ENCODE measurements at places on chromosomes 3 and 15.

- no peak for DNase-seq
Measured at GRCh38 chr3:105526360-105527111, 159.8 kb downstream of the ALCAM start.

DNA sequence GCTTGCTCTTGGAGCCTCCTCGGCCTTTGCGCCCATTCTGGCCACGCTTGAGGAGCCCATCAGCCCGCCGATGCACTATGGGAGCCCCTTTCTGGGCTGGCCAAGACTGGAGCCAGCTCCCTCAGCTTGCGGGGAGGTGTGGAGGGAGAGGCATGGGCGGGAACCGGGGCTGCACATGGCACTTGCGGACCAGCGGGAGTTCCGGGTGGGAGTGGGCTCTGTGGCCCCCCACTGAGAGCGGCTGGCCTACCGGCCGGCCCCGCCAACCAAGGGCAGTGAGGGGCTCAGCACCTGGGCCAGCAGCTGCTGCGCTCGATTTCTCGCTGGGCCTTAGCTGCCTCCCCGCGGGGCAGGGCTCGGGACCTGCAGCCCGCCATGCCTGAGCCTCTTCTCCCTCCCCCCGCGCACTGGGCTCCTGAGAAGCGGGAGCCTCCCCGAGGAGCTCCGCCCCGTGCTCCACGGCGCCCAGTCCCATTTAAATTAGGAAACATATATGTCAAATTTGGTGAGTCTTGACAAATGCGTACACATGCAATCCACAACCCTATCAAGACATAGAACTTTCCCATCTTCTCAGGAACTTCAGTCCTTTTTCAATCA lies 97.6 kb upstream of the CNTN3 start:
- DNase-seq: no peak

DNA sequence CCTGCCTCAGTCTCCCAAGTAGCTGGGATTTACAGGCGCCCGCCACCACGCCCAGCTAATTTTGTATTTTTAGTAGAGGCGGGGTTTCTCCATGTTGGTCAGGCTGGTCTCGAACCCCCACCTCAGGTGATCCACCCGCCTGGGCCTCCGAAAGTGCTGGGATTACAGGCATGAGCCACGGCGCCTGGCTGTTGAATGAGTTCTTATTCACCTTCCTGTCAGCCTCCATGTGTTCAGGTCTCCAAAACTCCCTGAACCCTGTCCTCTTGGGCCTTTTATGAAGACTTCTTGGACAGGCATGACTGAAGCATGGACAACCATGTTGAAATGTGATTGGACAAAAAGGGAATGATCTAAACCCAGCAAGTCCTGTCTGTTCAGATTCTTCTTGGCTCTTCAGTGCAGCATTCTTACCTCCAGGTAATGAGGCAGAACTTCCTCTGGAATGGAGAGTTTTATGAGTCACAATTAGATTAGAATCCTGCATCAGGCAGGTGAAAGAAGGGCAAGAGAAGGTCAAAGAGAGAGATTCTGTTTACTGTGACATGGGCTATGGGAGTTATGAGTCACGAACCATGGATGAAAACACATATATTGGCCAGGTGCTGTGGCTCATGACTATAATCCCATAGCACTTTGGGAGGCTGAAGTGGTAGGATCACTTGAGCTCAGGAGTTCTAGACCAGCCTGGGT lies 23.1 kb upstream of the EIF4A2 start:
- DNase-seq: no peak

- DNase-seq: no peak
Measured at GRCh38 chr3:24765399-24765798, 270.7 kb upstream of the THRB start.

GRCh38 chr3:121855555-121855954 lies 20.5 kb downstream of the EAF2 start:
- DNase-seq: no peak

DNA sequence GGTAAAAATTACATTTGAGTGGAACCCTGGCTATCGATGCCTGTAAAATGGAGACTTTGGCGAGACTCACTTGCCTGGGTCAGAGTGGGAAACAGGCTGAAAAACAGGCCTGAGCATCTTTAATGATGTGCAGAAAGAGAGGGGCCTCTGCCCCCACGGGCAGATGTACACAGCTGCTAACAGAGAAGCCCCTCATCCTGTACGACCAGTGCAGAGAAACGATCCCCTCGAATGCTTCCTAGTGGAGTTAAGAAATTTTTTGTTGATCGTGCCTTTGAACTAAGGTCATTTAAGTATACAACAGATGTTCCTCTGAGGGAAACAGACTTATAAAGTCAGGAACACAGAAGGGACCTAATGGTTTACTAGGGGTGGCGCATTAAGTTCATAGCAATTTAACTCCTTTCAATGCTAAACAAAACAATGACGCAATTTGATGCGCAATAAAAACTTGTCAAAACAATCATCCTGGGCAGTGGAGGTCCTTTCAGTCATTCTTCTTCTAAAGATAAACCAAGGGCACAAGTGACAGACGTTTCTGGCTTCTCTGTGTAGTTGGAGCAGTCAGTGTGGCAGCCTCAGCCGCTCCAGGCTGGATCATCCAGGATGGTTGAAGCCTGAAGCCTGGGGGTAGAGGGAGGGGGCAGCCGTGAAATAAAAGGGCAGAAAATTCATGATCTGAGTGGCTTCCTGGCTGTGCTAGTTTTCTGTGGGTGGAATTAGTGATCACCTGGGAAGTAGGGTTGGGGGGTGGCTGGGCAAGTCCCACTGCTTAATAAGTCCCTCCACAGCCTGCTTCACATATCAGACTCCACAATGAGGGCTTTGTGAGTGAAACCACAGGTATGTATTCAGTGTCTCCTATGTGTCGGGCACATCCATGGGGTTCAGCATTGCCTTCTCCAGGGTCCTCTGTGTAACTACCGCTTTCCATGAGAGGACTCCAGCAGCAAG lies 50.8 kb upstream of the MRPS22 start:
- no peak for DNase-seq

DNA sequence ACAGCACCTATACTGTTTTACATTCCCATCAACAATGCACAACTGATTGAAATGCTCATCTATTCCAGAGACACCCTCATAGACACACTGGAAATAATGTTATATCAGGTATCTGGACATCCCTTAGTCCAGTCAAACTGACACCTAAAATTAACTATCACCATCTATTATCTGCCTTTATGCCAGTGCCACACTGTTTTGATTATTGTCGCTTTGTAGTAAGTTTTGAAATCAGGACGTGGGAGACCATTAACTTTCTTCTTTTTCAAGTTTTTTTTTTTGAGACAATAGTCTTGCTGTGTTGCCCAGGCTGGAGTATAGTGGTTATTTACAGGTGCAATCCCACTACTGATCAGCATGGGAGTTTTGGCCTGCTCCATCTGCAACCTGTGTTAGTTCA lies 9.4 kb upstream of the KLHL40 start:
- no peak for DNase-seq

DNA sequence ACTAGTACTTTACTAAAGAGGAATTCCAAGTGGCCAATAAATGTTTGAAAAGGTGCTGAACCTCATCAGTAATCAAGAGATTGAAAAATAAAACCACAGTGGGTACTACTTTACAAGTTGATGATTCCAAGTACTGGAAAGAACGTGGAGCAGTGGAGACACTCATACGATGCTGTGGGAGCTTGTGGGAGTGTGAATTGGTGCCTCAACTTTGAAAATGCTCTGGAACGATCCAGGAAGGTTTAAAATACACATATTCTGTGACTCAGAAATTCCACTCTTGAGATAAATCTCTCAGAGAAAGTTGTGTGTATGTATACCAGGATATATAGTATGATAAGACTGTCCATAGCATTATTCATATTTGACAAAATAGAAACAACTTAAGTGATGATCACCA lies 9.3 kb downstream of the LRCH3 start:
- no peak for DNase-seq

GRCh38 chr3:143525408-143525807 lies 322.9 kb downstream of the SLC9A9 start:
- no peak for DNase-seq

- DNase-seq: no peak
Measured at GRCh38 chr15:29064290-29064689, 178.5 kb downstream of the APBA2 start.

DNA sequence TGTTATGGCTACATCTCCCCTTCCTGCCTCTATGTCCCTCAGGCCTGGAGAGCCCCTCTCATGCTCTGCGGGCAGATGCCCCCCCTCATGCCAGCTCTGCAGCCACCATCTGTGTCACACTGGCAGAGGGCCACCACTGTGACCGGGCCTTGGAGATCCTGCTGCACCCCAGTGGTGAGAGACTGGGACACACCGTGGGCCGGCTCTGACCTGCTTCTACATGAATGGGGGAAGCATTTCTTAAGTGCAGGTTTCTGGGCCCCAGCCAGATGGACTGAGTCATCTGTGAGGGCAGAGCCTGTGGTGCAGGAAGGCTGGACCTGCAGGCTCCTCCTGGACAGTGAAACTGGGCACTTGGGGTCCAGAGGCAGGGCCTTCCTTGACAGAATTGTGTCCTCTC lies 4.8 kb downstream of the VWA5B2 start:
- DNase-seq: no peak
